ENCODE measurements at places on chromosomes 5 and 9. TPM values are rescaled to one million over a fixed set of nuclear protein-coding genes. Genes with fewer than 3 reads are reported as not detected.

DNA sequence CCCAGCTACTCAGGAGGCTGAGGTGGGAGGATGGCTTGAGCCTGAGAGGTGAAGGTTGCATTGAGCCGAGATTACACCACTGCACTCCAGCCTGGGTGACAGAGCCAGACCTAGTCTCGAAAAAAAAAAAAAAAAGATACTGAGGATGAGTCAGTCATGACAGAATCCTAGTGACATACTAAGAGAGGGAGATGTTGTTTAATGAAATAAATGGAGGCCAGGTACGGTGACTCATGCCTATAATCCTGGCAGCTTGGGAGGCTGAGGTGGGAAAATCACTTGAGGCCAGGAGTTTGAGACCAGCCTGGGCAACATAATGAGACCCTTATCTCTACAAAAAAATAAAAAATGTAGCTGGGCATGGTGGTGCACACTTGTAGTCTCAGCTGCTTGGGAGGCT is 107.2 kb downstream of the ZFAND5 start:
- no peak overlapping the region for H3K27ac ChIP-seq
- no peak for DNase-seq
- no peak overlapping the region for H3K4me3 ChIP-seq
- H3K36me3 ChIP-seq = no peaks in the 10 kb centered on the region

GRCh38 chr5:109645707-109646192 is 44.0 kb upstream of the MAN2A1 start:
- no peaks in the 10 kb centered on the region for H3K36me3 ChIP-seq
- no peaks in the 10 kb centered on the region for H3K4me1 ChIP-seq
- no peak overlapping the region for H3K27ac ChIP-seq
- H3K4me3 ChIP-seq = no peak overlapping the region

DNA sequence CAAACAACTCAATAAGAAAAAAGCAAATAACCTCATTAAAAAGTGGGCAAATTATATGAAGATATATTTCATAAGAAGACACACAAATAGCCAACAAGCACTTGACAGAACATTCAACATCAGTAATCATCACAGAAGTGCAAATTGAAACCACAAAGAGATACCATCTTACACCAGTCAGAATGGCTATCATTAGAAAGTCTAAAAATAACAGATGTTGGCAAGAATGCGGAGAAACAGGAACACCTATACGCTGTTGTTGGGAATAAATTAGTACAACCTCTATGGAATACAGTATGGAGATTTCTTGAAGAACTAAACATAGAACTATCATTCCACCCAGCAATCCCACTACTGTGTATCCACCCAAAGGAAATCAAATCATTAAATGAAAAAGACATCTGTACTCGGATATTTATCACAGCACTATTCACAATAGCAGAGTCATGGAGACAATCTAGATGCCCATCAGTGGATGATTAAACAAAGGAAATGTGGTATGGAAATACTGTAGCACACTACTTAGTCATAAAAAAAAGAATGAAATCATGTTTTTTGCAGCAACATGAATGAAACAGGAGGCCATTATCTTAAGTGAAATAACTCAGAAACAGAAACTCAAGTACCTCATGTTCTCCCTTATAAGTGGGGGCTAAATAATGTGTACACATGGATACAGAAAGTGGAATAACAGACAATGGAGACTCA is 106.8 kb upstream of the FST start:
- H3K27ac ChIP-seq = no peak overlapping the region
- H3K4me1 ChIP-seq = no peaks in the 10 kb centered on the region
- no peak for DNase-seq

- no peak overlapping the region for H3K27ac ChIP-seq
- no peaks in the 10 kb centered on the region for H3K36me3 ChIP-seq
- H3K27me3 ChIP-seq = no peaks in the 10 kb centered on the region
- no peak overlapping the region for H3K4me3 ChIP-seq
Observed at GRCh38 chr5:160450164-160450932, 28.7 kb downstream of the PTTG1 start.

GRCh38 chr9:14526504-14526903 is 166.7 kb downstream of the ZDHHC21 start:
- no peaks in the 10 kb centered on the region for H3K4me1 ChIP-seq
- H3K36me3 ChIP-seq = peaks cover 5% of the 10 kb centered on the region
- H3K4me3 ChIP-seq = no peak overlapping the region

- H3K36me3 ChIP-seq = no peaks in the 10 kb centered on the region
- no peak overlapping the region for H3K27ac ChIP-seq
- no peak overlapping the region for H3K4me3 ChIP-seq
- peaks cover 8% of the 10 kb centered on the region for H3K4me1 ChIP-seq
- no peak for DNase-seq
Observed at GRCh38 chr5:150603491-150603890, 37.0 kb upstream of the SYNPO start.

DNA sequence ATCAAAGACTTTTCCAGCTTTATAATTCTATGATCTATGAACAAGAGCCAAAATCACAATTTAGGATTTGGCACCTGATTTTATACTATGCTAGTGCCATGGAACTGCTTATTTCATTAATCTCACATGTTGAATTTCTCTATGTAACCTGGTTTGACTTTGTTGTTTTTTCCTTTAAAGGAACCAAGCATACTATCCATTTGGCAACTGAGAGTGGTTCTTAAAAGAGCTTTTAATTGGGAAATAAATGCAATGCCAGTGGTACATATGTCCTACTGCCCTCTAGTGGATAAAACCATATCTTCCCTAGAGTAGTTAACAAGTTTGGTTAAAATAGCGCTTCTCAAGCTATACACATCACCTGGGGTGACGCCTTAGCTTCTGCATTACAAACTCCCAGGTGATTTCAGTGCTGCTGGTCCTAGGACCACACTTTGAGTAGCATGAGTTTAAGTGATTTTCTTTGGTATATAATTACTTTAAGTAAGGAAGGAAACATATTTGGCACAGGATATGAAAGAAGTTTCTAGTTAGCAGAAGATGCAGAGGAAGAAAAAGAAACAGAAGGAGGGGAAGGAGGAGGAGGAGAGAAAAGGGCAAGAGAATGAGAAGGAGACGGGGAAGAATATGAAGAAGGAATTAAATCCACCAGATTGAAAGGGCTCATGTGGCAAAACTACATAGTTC is 56.8 kb downstream of the FGF10 start:
- H3K4me3 ChIP-seq = no peak overlapping the region
- H3K36me3 ChIP-seq = no peaks in the 10 kb centered on the region
- H3K27me3 ChIP-seq = no peaks in the 10 kb centered on the region
- no peaks in the 10 kb centered on the region for H3K4me1 ChIP-seq
- no peak overlapping the region for H3K27ac ChIP-seq
- no peak for DNase-seq

DNA sequence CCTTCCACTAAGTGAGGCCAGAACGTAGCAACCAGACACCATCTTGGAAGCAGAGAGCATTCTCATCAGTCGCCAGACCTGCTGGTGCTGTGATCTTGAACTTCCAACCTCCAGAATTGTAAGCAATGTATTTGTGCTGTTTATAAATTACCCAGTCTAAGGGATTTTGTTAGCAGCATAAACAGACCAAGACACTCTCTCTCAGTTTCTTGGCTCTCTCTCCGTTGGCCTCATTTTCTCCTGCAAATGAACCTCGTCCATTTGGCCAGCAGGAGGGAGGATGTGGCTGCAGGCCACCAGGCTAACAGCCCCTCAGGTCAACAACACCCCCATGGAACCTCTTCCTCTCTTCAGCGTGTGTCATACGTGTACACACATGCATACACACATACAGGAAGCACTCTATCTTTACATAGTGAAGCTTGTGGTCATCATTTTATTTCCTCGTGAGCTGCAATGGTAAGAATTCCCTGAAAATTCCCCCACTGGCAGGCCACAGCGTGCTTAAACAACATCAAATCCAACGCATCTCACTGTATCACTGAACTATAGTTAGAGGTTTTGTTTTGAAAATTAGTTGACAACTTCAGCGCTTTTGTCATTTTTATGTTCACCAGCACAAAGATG is 62.8 kb upstream of the PPP1R26 start:
- H3K27ac ChIP-seq = no peak overlapping the region
- no peaks in the 10 kb centered on the region for H3K36me3 ChIP-seq
- no peak for DNase-seq
- no peak overlapping the region for H3K4me3 ChIP-seq

GRCh38 chr5:110612794-110613247 is 113.7 kb downstream of the TMEM232 start:
- no peak overlapping the region for H3K4me3 ChIP-seq
- H3K27me3 ChIP-seq = no peaks in the 10 kb centered on the region
- DNase-seq = no peak
- no peak overlapping the region for H3K27ac ChIP-seq
- no peaks in the 10 kb centered on the region for H3K4me1 ChIP-seq

DNA sequence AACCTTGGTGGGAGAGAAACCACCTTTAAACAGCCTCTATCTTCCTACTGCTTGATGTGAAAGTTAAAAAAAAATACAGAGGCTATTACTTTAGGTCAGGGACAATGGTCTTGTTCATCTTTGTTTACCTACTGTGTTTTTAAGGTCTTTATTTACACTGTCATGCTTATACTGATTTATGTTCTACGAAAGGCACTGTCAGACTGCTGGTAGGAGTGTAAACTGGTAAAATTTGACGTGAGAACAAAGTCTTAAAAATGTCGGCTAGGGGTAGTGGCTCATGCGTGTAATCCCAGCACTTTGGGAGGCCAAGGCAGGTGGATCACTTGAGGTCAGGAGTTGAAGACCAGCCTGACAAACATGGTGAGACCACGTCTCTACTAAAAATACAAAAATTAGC is 42.1 kb upstream of the ELOVL7 start:
- no peak for DNase-seq
- no peaks in the 10 kb centered on the region for H3K36me3 ChIP-seq
- H3K4me3 ChIP-seq = no peak overlapping the region
- no peaks in the 10 kb centered on the region for H3K27me3 ChIP-seq

- no peak for DNase-seq
- H3K27me3 ChIP-seq = peaks cover 9% of the 10 kb centered on the region
- no peaks in the 10 kb centered on the region for H3K36me3 ChIP-seq
- peaks cover 14% of the 10 kb centered on the region for H3K4me1 ChIP-seq
- no peak overlapping the region for H3K27ac ChIP-seq
Observed at GRCh38 chr5:80565330-80565729, 4.8 kb downstream of the ANKRD34B start.

DNA sequence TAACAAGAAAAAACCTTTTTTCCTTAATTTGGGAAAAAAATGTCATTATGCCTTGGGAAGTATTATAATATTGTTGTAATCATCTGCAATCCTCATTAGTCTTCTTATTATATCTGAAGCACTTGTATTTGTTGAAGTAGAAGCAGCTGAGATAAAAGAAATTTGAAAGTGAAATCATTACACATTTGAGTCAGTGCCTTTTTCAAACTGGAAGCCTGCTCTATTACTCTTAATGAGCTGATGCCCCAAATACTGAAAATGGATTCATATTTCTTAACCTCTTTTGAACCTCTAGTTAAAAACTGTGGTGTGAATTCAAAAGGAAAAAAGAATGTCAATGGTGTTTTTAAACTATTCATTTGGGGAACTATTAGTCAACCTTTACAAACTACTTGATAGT is 1027.7 kb downstream of the NR2F1-AS1 start:
- no peak for DNase-seq
- H3K4me3 ChIP-seq = no peak overlapping the region
- H3K27ac ChIP-seq = no peak overlapping the region
- no peaks in the 10 kb centered on the region for H3K4me1 ChIP-seq

DNA sequence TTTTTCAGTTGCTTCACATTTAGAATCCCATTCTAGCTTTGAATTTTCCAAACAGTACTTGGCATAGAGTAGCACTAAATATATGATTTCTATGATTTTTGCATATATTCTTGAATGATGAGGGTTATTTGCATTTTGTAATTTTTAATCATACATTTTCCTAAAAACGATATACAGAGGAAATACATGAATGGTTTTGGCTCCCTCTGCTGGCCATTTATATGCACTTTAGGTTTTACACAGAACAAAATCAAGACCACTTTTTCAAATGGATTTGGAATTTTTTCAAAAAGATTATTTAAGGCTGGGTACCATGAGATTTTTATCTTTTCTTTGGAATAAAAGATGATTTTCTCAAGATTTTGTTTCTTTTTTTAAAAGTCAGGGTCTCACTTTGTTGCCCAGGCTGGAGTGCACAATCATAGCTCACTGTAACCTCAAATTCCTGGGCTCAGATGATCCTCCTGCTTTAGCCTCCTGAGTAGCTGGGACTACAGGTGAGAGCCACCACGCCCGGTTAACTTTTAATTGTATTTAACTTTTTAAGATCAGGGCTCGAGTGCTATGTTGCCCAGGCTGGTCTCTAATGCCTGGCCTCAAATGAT is 16.7 kb upstream of the COMMD10 start:
- H3K36me3 ChIP-seq = no peaks in the 10 kb centered on the region
- H3K4me1 ChIP-seq = no peaks in the 10 kb centered on the region
- no peak for DNase-seq
- H3K27ac ChIP-seq = no peak overlapping the region
- H3K27me3 ChIP-seq = no peaks in the 10 kb centered on the region

DNA sequence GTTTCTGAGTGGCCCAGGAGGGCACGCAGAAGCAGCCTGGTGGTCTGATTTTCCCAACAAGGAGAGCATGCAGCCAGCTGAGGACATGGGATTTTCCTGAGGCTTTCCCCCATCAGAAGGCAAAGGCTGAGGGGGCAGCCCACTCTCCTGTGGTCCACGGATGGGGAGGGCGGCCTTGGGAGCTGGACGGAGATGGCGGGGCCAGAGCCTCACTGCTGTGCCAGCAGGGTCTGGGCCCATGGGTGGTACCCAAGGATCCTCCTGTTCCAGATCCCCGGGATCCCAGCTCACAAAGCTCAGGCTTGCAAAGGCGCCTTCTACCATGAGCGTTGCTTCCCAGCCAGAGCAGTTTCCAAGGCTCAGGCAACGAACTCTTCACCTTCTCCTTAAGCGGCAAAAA is 39.0 kb upstream of the SLC12A7 start:
- no peak overlapping the region for H3K4me3 ChIP-seq
- H3K4me1 ChIP-seq = no peaks in the 10 kb centered on the region
- H3K36me3 ChIP-seq = no peaks in the 10 kb centered on the region
- no peak overlapping the region for H3K27ac ChIP-seq
- no peak for DNase-seq
- H3K27me3 ChIP-seq = peaks cover 6% of the 10 kb centered on the region

DNA sequence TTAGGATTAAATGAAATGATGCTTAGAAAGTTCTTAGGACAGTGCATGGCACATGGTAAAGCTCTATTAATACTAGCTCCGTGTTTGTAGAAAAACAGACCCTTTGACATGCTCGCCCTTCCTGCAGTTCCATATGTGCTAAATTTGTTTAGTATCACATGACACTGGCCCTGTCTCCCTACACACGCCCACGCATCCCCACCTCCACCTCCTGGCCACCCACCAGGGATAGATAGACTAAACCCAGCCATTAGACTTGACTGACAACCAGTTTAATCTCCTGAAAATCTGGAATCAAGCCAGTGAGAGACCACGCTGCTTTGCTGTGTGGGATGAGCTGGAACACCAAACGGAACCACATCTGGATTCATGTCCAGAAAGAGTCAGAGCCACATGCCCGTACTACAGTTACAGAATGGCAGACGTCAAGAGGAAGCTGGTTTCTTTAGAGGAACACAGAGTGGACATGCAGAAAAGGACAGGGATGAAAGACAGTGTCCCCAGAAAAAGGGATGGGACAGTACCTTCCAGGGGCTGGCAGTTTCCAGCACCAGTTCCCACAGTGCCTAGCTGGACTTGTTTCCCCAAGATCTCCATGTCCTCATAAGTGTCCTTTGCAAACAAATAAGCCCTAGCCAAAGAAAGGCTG is 186.1 kb downstream of the PDZD2 start:
- no peak overlapping the region for H3K27ac ChIP-seq
- H3K4me3 ChIP-seq = no peak overlapping the region
- no peaks in the 10 kb centered on the region for H3K27me3 ChIP-seq
- DNase-seq = no peak
- H3K36me3 ChIP-seq = no peaks in the 10 kb centered on the region

SMIM33 gene
- total RNA-seq = not detected

PCDHB16 gene
- 4.4 TPM for total RNA-seq

TRIM36 gene
- 6.4 TPM for total RNA-seq

C5orf52 gene
- not detected for total RNA-seq

RORB gene
- 32.1 TPM for total RNA-seq

RFX3 gene
- total RNA-seq = 8.5 TPM

ERBIN gene
- 87.3 TPM for total RNA-seq

ERCC6L2 gene
- 176 TPM for total RNA-seq

All from uterus (tissue), 4 donors.